ENCODE measurements at places on chromosomes 2 and 18.
A peak's percentile ranks its signal among the peaks of the same experiment; 100 is the strongest.

- no peak for DNase-seq
These were observed 58.8 kb downstream of the AGAP1 start for GRCh38 chr2:235552671-235553070.

GRCh38 chr2:185338104-185338503 lies 400.5 kb upstream of the FSIP2 start:
- no peak for DNase-seq

GRCh38 chr2:74498500-74499266 lies 720 bp downstream of the LBX2 start:
- no peak for DNase-seq

DNA sequence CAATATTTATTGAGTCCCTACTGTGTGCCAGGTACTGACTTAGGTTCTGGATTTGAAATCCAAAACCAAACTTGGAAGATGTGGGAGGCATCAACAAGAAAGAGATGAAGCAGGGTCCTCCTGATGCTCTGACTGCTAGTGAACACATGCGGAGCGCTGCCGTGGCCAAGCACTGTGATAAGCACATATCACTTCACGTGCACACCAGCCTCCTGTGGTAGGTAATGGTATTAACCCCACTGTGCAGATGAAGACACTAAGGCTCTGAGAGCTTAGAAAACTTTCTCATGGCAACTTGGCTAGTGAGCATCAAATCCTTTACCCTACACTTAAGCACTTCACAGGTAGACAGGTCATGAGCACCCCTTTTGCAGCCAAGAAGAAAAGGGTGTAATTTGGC lies 216.1 kb downstream of the HAUS1 start:
- no peak for DNase-seq

- no peak for DNase-seq
These were observed 58.2 kb downstream of the QPCT start for GRCh38 chr2:37402636-37403035.

GRCh38 chr2:101597347-101597944 lies 100.1 kb upstream of the MAP4K4 start:
- no peak for DNase-seq

DNA sequence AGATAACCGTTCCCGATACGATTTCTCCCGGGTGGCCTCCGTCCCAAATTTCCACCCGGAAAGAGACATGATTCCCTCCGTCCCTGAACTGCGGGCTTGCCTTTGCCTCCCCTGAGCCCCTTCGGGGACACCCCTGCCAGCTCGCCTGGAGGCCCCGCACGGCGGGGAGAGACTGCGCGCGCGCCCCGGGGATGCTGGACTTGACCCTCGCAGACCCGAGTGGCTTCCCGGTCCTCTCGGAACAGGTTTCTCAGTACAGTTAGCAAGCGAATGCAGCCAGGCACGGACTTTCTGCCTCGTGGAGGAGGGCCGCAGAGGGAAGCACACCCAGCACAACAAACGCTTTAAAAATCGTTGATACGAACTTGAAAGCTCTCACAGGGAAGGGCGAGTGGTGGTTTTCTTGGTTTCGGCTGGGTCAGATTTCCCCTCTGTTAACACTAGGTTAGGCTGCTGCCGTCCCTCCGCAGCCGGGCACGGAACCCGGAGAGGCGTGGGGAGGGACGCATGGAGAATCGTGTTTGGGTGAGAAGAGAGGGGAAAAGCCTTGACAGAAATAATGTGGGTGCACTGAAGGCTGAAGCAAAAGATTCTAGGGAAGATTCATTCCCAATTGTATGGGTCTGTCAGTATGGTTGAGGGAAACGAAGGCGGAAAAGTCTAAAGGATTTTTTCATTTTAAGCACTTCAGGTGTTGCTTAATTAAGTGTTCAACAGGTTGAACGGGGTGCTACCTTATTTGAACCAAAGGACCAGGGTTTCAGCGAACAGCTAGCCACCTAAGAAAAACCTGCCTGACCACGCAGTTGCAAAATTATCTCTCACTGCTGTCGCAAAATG lies 916 bp downstream of the TNFRSF11A start:
- DNase-seq = no peak

DNA sequence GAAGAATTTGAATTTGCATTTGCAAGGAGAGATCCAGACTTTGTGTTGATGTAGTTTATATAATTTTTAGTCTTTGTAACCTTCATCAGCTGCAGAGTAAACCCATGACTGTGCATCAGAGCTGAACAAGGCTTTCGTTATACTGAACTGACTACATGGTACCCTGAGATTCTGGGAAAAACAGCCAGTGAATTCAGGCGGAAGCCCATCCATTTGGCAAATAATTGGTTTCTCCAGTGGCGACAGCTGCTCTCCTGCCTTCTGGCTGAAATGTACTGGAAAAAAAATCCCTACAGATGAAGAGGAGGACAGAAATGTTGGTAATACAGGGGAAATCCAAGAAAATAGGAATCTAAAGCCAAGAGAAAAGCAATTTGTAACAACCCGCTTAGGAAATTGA lies 657.5 kb upstream of the CDH7 start:
- DNase-seq = no peak

DNA sequence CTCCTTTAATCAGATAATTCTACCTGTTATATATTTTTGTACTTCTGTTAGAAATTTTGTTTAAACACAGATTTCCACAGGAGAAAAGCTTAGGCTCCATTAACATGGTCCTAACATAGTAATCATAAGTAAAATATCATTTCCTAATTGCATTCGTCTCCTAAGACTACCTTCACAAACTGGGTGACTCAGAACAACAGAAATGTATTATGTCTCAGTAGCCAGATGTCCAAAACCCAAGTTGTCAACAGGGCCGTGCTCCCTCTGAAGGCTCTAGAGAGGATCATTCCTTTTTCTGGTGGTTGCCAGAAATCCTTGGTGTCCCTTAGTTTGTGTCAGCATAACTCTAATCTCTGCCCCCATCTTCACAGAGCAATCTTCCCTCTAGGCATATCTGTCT lies 5.4 kb downstream of the FBXO15 start:
- DNase-seq = no peak

DNA sequence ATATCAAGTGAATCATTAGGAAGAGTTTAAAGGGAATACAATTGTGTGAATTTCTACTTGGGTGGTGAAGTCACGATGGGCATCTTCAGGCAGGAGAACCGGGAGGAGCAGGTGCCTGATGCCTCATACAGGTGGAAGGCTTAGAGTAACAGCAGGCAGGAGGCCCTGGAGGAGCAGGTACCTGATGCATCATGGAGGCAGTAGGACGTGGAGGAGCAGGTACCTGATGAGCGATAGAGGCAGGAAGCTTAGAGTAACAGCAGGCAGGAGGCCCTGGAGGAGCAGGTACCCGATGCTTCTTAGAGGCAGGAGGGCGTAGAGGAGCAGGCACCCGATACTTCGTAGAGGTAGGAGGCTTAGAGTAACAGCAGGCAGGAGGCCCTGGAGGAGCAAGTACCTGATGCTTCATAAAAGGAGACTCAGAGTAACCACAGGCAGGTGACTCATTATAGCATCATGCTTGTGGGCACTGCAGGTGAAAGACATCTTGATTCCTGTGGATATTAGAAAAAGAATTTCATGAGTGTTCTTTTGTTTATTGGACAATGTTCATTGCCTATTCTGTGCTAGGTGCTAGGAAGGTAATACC lies 133.9 kb downstream of the ATP9B start:
- DNase-seq = peak; percentile 34

- no peak for DNase-seq
These were observed 96.4 kb upstream of the DNER start for GRCh38 chr2:229810786-229811185.

DNA sequence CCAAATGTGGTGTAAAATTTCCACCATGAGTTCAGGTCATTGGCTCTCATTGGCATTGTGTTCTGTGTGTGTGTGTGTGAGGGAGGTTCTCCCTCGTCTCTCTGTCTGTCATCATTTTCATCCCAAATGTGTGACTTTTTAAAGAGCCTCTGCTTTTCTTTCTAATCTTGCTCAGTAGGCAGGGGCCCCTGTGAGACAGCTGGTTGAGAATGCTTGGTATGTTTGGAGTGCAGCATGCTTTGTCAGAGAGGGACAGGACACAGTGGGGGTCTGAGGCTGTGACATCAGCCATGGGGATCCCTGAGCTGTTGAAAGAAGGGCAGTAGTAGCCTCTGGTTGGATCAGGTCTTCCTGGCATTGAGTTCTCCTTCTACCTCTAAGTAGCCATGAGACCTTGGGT lies 10.6 kb downstream of the PTPRM start:
- no peak for DNase-seq

- DNase-seq = no peak
These were observed 162.1 kb downstream of the SH3RF3 start for GRCh38 chr2:109290887-109291643.

- DNase-seq = no peak
These were observed 1109.2 kb downstream of the LRP1B start for GRCh38 chr2:141021611-141022010.

- no peak for DNase-seq
These were observed 265.1 kb downstream of the RIT2 start for GRCh38 chr18:42850174-42851083.

- DNase-seq = no peak
These were observed 510.2 kb upstream of the GYPC start for GRCh38 chr2:126145752-126146151.

- DNase-seq = no peak
These were observed 227.6 kb downstream of the SATB2 start for GRCh38 chr2:199230091-199230490.

GRCh38 chr2:109582928-109583895 lies 30.6 kb downstream of the SEPTIN10 start:
- no peak for DNase-seq

DNA sequence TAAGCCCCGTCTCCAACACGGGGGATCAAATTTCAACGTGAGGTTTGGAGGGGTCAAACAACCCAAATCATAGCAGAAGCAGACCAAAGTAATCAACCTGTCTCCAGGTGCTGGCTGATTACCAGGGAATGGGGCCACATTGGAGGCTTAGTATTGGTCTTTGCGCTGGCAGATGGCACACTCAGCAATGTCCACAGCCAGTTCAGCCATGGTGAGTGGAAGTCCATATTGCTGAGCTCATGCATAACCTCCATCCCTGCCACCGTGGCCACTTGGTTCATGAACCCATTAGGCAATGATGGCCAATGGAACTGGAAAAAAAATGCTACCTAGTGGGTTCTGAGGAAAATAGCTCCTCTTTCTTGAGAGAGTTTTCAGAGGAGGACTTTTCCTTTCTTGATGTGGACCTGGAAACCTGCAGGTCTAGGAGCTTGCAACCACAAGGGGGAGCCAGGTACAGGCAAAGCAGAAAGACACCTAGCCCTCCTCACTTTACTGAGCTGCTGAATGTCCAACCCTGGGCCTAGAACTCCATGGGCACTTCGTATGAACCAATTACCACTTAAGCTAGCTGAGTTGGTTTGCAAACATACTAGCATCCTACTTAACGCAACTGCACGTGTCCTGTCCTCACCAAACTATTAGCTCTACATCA lies 128.0 kb upstream of the GYPC start:
- DNase-seq = peak; percentile 74

DNA sequence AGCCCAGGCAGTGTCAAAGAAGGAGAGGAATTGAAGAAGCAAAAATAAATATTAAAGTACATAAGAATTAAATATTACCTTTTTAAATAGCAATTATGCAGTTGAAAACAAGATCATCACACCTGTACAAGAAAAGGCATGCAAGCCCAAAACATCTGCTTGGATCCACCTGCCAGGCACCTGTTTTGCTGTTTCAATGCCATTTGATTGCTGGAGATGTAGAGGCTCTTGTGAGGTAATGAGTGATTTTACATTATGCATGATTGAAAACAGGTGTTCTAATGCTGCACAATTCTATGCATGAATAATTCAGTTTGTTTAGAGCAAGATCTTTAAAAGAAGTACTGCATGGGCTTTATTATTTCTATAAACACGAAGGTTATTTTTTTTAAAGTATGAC lies 700.6 kb upstream of the ZEB2 start:
- no peak for DNase-seq

GRCh38 chr2:13558368-13558767 lies 841.6 kb downstream of the TRIB2 start:
- no peak for DNase-seq

DNA sequence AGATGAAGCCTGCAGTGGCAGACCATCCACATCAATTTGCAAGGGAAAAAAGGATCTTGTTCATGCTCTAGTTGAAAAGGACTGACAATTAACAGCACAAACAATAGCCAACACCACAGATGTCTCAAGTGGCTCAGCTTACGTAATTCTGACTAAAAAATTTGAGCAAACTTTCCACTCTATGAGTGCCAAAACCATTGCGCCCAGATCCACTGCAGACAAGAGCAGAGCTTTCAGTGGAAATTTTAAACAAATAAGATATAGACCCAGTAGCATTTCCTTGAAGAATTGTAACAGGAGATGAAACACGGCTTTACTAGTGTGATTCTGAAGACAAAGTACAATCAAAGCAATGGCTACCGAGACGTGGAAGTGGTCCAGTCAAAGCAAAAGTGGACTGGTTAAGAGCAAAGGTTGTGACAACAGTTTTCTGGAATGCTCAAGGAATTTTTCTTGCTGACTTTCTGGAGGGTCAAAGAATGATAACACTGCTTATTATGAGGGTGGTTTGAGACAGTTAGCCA lies 12.0 kb upstream of the ZNF396 start:
- no peak for DNase-seq

DNA sequence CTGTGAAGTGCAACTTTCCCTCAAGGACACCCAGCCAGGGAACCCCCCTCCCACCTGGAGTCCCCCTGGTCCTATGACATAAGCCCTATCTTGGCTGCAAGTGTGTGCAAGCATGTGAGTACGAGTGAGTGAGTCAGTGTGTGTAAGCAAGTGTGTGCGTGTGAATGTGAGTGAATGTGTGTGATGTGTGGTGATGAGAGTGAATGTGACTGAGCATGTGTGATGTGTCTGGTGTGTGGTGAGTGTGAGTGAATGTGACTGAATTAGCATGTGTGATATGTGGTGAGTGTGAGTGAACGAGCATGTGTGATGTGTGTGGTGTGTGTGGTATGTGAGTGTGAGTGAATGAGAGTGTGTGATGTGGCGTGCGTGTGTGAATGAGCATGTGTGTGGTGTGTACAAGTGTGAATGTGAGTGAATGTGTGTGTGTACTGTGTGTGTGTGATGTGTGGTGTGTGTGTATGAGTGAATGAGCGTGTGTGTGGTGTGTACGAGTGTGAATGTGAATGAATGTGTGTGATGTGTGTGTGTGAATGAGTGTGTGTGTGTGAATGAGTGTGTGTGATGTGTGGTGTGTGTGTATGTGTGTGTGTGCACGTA lies 68.8 kb upstream of the SMAD7 start:
- DNase-seq = no peak

- DNase-seq = no peak
These were observed 145.5 kb upstream of the ITGA6 start for GRCh38 chr2:172281648-172282570.

GRCh38 chr18:10201659-10202058 lies 252.8 kb upstream of the APCDD1 start:
- no peak for DNase-seq

GRCh38 chr2:30038419-30038818 lies 108.4 kb upstream of the YPEL5 start:
- no peak for DNase-seq
